ENCODE measurements at places on chromosomes 7 and 10.
A peak's percentile ranks its signal among the peaks of the same experiment; 100 is the strongest.

DNA sequence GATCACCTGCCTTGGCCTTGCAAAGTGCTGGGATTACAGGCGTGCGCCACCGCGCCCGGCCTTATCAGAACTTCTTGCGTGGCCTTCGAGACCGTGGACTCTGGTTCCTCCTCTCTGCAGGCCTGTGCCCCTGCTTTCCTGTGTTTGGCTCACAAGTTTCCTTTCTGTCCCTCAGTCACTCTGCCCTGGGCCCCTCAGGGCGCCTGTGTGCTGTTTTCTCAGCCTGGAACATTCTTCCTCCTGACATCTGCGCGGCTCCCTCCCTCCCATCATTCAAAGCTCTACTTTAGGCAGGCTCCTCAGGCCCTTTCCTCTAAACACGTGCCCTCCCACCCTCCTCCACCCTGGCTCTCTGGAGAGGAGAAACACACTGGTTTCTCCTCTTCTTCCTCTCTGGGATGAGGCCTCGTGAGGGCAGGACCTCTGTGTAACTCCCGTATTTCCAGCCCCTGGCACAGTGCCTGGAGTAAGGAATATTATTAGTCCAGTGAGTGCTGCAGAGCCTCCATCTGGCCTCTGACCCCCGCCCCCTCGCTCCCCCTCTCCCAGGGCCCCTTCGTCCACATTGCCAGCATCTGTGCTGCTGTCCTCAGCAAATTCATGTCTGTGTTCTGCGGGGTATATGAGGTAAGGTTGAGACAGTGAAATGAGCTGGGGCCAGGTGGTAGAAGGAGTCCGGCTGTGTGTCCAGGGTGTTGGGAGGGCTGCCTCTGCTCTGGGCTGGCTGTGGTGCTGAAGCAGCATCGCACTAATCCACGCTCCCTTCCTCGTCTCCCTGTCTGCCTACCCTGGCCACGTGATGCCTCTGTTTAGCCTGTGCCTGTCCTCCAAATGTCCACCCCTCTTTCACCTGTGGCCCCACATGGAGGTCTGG, 7.1 kb downstream of the CLCN1 start:
- no peak for DNase-seq

DNA sequence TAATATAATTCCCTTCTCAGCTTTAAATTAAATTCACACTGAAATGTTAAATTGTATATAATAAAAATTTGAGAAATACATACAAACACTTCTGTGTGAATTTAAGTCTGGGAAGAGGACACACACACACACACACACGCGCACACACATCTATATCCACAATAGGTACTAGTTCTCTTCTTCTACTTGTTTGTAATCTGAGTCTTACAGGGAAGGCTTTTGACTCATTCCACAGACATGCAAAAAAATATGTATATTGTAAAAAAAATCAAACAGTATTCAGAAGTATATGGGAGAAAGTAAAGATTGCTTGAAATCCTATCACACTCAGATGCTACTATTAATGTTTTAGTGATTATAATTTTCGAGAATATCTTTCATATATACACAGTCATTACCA, 276.2 kb downstream of the MDFIC start:
- no peak for DNase-seq

GRCh38 chr10:78995987-78996791, 72.6 kb upstream of the ZMIZ1 start:
- DNase-seq, result no peak

GRCh38 chr10:132520177-132520811, 17.3 kb upstream of the INPP5A start:
- peak; percentile 30 for DNase-seq

DNA sequence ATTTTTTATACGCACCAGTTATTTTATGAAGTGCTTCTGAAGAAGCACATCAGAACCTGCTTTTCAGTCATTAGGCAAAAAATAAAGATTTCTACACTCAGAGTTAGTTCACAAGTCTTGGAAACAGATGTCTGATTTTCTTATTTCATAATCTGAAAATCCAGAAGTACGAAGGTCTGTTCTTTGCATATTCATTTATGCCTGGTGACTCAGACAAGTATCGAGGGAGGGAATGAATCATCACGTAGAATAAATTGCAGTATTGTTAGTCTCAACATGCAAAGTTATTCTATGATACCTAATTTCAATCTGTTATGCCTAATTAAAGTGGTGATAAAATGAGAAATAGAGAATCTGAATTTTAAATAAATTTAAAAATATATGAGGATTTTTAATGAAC, 113.6 kb upstream of the SEM1 start:
- no peak for DNase-seq

GRCh38 chr7:3154881-3155494, 111.3 kb upstream of the CARD11 start:
- no peak for DNase-seq

DNA sequence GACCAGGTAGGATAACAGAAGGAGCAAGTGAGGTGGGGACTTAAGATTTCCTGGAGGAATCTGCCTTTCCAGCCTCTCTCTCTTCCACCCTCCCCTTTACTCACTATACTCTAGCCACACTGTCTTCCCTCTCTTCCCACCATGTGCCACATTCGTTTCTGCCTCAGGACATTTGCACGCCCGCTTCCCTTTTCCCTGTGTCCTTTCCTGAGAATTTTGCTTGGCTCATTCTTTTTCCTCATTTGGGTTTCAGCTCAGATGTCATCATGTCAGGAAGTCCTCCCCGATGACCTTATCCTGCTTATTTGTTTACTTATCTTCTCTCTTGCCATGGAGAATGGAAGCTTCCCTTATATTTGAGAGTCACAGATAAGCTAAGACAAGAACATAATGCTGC, 363.8 kb downstream of the PRPF18 start:
- no peak for DNase-seq

DNA sequence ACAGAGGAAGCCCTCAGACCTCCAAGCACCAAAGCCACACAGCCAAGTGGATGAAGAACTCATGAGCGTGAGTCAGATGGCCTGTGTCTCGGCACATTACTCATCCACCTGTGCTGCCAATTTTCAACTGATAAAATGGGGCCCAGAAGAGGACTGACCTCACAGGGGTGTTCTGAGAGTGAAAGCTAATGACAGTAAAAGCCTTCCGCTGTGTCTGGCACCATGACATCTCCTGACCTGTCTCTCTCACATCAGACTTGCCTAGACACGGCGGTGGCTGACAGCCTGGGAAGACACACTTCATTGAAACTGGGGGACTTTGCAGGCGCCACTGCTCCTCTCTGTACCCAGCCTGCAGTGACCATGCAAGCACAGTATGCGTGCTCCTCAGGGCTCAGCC, 8.3 kb upstream of the SLC18A3 start:
- no peak for DNase-seq

DNA sequence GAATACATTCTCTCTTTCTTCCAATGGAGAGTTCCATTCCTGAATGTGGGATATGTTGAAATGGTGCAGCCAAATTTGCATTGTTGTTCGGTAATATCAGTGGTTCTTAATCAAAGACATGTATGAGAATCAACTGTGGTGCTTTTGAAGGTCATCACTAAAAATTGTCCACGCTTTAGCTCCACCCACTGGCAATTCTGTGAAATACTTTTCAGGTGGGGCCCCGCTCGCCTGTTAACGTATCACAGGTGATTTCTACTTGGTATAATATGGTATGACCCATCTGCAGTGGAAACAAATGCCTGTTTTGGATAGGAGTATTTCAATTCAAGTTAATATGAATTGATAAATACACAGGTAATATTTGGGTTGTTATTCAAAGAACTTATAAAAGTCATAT, 178.4 kb downstream of the NSUN6 start:
- no peak for DNase-seq

- no peak for DNase-seq
Measured at GRCh38 chr7:116713918-116714317, 41.9 kb downstream of the MET start.

Measured in activated naive CD4-positive, alpha-beta T cell treated with anti-CD3 and anti-CD28 coated beads, Interleukin-2, amount 50 U/mL, for 72 hours (primary cell).